ENCODE measurements at places on chromosomes 3 and 15.

- no peak for DNase-seq
These were observed 74.1 kb upstream of the RNF7 start for GRCh38 chr3:141663993-141664392.

DNA sequence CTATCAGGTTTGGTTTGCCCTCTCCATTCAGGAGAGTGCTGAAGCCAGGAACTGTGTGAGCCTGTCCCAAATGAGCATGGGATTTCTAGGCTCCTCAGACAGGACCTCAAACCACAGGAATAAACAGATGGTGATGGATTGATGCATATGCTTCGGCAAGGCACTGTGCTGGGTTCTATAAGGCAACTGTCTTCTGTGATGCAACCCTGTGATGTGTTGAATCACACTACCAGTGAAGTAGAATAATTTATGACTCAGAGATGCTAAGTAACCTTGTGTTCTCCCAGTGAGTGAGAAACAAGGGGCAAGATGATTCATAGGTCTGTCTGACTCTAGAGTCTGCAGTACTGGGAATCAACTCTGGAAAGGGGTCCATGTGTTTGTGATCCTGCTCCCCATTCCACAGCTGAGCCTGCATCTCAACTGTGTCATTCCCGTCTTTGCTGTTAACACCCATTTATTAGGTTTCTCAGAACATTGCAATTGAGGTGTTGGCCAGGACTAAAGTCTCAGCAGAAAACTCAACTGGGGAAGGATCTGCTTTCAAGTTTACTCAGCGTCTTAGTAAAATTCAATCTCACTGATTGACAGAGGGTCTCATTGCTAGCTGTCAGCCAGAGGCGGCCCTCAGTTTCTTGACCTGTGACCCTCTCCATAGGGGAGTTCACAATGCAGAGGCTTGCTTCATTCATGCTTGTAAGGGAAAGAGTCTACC lies 510.1 kb upstream of the CFAP20DC start:
- DNase-seq: peak; percentile 17

DNA sequence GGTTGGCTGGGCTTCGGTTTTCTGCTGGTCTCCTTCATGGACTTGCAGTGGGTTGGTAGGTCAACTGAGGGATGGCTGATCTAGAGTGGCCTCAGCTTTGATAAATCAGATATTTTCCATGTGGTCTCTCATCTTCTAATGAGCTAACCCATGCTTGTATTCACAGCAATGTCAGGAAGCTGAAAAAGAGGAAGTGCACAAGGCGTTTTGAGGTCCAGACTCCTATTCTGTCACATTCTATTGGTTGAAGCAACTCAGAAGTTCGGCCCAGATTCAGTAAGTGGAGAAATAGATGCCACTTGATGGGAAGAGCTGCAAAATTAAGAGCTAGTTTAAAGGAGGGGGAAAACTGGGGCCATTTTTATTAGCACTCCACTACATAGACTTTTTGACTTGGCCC lies 361.2 kb downstream of the DIPK2A start:
- DNase-seq: peak; percentile 5

- no peak for DNase-seq
These were observed 209.0 kb downstream of the ARRDC4 start for GRCh38 chr15:98169551-98169950.

DNA sequence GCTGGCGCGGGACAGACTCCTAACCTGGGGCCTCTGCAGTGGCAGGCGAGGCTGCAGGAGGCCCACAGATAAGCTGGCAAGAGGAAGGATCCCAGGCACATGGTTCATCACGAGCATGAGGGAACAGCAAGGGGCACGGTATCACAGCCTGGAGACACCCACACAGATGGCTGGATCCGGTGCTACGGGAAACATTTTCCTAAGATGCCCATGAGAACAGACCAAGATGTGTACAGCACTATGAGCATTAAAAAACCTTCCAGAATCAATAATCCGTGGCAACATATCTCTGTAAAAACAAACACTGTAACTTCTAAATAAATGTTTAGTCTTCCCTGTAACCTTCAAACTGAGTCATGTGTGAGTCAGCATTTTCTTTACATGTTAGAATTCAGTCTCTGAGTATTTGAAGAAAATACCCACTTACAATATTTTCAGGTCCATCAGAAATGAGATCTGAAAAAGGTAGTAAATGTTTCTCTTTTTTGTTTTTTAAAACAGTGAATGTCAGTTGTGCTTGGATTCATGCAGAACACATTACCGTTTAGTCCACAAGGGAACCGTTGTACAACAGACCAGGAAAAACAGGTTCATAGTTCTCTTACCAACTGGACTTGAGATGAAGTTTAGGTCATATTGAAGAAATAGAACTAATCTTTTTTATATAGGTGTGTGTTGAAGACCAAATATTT lies 75.9 kb downstream of the BOC start:
- peak; percentile 40 for DNase-seq

GRCh38 chr15:77904901-77905300 lies 172.6 kb downstream of the TBC1D2B start:
- DNase-seq: no peak

DNA sequence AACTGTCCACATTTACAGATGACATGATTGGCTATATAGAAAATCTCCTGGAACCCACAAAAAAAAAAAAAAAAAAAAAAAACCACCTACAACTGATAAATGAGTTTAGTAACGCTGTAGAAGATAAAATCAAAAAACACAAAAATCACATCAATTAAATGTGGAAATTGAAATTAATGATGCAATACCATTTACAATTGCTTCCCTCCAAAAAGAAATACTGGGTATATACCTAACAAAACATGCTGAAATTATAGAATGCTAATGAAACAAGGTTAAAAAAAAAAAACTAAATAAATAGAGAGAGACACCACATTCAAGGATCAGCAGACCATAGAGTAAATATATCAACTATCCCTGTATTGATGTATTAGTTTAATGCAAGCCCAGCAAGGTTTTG lies 215.7 kb downstream of the ULK4 start:
- DNase-seq: no peak

DNA sequence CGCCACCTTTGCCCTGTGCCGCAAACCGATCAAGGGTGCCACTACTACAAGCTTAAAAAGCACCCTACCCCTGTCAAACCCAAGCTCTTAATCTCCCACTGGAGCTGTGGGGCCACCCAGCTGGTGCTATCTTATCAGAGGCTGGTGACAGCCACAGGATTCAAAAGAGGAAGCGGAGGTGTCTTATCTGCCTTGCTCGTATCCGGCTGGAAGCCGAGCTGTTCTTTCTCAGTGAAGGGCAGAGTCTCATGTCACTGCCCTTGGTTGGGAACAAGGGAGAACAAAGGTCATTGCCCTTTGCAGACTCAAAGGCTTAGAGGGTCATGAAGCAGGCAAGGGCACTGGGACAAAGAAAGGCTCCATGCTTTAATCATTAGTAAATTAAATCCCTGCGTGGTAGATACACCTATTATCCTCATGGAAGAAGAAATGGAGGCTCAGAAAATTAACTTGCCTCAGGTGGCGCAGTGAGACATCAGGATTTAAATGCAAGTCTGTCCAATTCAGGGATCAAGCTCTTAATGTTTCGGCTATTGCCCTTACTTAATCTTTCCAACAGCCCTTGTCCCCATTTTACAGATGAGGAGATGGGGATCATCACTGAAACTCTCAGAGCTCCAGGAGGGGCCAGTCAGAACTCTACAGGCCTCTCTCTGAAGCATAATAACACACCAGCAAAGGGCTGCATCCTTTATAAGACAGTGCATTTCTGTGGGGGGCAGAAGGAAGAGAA lies 360.0 kb upstream of the PROK2 start:
- DNase-seq: peak; percentile 79

GRCh38 chr3:114700637-114701234 lies 406.9 kb downstream of the TIGIT start:
- no peak for DNase-seq

DNA sequence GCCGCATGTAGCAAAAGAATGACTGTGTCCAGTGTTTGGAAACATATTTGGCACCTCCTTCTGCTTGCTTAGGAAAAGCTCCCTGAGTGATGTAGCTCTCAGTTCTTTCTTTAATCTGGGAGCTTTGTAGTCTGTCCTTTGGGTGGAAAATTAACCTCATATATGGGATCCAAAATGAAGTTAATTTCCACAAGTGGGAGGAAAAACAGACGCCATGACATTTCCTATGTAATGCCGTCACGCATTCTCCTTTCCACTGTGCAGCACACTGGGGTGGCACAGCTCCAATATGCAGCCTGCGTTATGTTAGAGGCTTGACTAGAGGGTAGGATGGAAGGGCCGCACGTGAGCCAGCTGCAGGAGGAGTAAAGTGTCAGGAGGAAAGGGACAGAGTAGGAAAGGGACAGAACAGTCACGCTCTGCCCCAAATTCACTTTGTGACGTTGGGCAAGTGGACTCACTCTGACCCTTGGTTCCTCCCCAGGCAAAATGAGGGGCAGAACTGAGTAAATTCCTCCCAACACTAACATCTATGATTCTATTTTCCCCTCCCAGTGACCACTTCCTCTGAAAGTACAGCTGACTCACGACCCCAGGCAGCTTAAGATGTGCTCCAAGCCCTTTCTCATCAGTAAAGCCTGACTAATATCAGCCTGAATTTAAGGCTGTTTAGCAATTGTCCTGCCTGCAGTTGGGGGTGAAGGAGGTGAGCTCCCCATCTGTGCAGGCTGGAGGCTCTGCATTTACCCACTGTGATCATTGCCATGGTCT lies 176.5 kb upstream of the PFN2 start:
- DNase-seq: peak; percentile 61

GRCh38 chr3:68893600-68894239 lies 38.6 kb downstream of the TAFA4 start:
- DNase-seq: peak; percentile 42

DNA sequence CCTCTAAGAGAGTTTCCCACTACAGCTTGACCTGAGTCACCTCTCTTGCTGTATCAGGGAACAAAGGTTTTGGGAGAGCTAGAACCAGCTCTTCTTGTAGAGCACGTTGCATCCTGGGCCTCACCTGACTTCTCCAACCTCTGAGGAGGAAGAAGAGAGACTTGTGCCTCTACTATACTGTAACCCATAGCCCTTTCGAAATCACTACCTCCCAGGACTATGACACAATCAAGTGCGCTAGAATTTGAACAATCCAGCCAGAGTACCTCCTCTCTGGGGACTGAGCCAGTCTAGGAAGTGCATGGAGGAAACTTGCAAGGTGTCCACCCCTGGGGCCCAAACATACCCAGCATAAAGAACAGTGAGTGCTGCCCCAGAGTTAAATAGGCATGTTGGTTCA lies 192.8 kb upstream of the BHLHE40 start:
- DNase-seq: no peak

DNA sequence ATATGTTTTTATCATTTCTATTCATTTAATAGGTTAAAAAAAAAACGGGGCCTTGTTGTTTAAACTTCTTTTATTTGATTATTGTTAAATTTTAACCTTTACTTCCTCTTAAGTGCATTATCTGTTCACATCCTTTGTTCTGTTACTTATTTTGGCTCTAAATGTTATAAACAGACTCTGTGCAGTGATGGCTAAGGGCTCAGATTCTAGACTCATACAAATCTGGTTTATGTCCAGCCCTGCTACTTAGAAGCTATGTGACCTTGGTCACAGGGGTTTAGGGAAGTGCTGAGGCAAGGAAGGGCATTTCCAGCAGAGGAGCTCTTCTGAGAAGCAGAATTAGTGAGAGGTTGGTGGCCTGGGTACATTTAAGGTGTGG lies 55.3 kb upstream of the VILL start:
- peak; percentile 61 for DNase-seq

GRCh38 chr15:89122505-89123180 lies 34.4 kb downstream of the ABHD2 start:
- DNase-seq: no peak

DNA sequence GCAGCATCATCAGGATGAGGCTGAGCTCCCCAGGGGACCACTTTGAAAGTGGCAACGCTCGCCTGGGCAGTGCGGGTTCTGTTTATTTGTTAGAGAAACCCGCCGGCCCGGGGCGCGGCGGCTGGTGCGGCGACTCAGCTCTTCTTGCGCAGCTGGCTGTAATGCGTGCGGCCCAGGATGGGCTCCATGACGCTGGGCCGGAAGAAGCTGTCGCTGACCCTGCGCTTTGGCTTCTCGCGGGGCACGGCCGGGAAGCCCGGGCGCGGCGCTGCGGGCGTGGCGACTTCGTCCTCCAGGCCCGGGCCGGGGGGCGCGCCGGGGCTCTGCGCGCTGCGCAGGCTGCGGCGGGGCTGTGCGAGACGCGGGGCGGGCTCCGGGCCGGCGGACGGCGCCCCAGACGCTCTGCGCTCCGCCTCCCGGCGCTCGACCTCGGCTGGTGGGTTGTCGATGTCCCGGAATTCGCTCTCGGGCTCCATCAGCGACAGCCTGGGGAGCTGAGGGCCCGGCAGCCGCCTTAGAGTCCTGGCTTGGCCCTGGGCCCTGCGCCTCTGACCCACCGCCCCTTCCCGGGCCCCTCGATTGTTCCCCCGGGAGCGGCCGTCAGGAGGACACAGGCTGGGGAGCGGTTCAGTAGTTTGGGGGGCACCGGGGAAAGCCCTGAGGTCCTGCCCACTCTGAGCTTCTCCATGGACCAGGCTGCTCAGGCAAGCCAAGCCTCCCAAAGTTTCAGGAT lies 10.3 kb upstream of the KIF7 start:
- peak; percentile 85 for DNase-seq

GRCh38 chr3:42497009-42497731 lies 5.3 kb upstream of the VIPR1 start:
- no peak for DNase-seq

GRCh38 chr15:48637639-48638038 lies 7.9 kb downstream of the FBN1 start:
- DNase-seq: no peak

GRCh38 chr15:66563566-66564110 lies 2.2 kb downstream of the LCTL start:
- no peak for DNase-seq

- DNase-seq: no peak
These were observed 273.9 kb downstream of the ADAMTSL3 start for GRCh38 chr15:83927704-83928391.

DNA sequence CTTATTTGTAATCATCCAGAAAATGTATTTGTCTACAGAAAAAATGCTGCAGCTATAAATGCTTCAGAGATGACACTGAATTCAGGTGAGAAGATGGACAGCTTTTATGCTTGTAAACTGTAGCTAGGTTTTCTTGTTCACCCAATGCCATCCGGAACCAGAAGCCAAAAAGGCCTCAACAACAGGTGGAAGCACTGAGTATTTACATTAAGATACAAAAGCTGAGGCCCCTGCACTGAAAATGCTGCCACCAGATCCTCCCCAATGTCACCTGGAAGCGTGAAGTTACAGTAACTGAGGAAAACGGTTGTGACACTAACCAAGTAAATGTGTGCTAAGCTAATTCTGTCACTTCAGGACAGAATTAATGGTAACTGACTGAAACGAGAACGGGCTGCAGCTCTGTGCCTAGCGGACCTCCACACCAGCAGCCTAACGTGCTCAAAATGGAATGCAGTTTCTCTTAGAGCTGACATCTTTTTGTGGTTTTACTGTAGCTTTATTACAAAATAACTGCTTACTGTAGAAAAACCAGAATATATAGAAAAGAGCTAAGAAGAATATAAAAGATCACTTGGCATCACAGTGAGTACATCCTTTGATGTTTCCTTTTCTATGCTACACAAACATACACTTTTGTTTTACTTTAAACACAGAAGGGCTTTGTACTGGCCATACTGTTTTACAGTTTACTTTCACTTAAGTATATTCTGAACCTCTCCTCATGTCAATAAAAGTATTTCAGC lies 7.6 kb downstream of the CHSY1 start:
- no peak for DNase-seq
